ENCODE measurements at places on chromosomes 3 and 15.

DNA sequence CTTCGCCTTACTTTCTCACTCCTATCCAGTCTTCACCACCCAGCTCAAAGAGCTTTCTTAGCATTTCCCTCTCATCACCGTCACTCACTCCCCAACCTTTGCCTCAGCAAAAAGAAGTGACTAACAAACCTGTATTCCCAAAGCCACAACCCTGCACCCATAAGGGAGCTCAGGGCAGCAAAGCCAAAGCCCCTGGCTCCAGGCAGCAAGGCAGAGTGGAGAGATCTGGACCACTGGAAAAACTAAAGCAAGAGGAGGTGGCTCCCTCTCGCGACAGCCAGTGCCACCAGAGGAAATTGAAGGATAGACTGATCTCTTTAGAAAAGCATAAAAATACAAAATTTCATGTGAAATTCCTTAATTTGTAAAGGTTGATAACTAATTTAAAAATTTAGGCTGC lies 25.1 kb upstream of the CDCP1 start:
- no peak for DNase-seq

DNA sequence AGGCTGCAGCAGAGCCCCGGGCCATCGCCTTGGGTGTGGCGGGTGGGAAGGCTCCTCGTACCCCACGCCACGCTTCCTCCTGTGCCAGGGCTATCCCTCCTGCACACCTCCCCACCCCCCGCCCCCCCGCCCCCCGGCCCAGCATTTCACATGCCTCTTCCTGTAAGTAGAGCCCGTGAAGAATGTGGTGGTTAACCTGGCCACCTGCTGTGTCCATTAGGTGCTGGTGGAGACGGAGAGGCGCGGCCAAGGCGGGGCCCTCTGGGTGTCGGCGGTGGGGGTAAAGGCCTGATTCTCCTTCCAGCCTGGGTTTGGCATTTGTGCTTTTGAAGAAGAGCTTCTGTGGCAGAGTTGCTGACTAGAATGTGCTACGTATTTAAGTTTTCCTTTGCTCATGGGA lies 127.8 kb downstream of the CHDH start:
- DNase-seq: no peak

- DNase-seq: no peak
Observed at GRCh38 chr3:64141476-64141875, 83.8 kb downstream of the PRICKLE2 start.

DNA sequence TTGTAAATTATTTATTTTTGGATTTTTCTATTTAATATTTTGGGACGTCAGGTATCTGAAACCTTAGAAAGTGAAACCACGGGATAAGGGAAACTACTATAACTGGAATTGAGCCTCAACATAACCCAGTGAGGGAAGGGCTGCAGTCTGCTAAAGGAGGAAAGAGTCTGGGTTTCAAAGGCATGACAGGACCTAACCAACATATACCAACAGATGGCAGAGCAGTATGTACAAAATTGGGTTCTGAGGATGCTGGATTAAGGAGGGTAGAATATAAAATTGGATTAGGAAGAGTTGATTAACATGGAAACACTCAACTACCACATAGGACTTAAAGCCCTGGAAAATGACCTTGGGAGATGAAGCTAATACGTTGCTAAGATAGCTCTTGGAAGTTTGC lies 603.5 kb downstream of the MECOM start:
- no peak for DNase-seq

DNA sequence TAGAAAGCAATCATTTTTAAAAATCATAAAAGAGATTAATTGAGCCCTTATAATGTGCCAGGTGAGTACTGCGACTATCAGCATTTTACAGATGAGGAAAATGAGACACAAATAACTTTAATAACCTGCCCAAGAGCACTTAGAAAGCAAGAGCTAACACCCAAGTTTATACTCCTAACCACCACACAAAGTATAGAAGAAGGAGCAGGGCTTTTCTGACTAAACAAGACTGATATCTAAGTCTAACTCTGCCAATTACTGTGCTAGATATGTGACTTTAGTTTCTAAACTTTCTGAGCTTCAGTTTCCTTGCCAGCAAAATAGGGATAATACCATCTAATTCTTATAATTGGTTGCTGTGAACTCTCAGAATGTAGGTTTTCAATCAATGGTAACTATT lies 47.7 kb downstream of the TNIK start:
- no peak for DNase-seq

DNA sequence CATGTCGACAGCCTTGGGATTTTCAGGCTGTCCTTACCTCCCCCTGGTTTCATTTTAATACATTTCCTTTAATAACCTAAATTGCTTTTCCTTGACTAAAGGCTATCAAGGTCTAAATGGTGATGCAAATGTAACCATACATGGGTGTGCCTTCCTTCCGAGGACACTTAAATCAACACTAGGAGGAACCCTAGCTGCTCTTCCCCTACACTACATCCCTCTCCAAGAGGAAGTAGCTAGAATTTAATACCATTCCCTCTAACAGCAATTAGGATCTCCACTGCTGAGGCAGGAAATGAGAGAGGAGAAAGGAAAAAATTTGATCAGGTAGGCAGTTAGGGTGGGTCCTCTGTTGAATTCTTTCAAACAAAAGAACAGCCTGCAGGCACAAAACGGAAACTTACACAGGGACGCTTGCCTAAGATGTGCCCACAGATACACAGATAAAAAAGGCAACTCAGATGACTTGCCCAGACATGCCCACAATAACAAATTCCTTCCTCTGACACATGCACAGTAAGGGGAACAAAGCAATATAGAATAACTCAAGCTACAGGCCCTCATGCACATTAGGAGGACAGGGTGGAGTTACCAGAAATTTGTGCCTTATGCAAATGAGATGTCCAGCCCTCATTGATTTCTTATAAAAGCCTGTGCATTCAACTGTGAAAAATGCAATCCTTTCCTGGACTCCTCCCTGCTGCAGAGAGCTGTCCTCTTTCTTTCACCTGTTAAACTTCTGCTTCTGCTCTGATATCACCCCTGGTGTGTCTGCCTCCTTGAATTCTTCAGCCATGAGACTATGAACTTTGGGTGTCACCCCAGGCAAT lies 1024.4 kb upstream of the CADM2 start:
- no peak for DNase-seq

DNA sequence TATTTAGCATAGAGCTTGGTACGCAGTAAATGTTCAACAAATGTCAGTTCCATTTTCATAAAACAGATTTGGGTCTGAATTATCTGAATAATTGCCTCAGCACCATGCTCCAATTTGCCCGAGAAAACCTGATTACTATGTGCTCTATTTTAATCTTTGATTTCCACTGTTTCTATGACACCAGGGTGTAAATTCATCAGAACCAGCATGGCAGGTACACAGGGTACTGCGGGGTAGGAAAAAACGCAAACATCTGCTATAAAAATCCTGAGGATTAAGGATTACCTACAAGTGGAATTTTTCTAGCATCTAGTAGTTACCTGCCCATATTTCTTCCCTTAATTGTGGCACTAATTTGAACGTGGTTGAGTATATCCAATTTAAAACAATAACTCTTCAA lies 70.3 kb downstream of the RAD18 start:
- no peak for DNase-seq

DNA sequence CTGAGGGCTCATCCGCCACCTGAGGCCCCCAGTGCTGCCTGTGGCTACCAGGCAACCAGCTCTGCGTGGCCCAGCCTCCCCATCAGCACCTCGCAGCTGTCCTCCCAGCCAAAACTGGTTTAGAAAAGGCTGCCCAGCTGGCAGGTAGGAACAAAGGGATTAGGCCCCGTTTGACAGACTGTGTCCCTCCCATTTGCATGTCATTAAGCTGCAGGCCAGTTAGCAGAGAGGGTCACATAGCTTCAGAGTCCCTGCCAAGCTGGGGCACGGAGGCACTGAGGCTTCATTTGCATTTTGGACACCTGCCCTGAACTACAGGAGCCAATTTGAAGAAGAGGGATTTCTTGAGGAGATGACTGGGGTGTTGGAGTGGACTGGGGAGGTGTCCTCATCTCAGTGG lies 177.9 kb downstream of the TLE3 start:
- DNase-seq: no peak

GRCh38 chr15:58065445-58066041 lies at the start of gene ALDH1A2:
Gene ALDH1A2 (minus strand): TSS chr15:58065711. CDS start chr15:58065650, 61 bp downstream.
- no peak for DNase-seq

- DNase-seq: no peak
Observed at GRCh38 chr3:48026951-48027908, 11.0 kb upstream of the MAP4 start.

DNA sequence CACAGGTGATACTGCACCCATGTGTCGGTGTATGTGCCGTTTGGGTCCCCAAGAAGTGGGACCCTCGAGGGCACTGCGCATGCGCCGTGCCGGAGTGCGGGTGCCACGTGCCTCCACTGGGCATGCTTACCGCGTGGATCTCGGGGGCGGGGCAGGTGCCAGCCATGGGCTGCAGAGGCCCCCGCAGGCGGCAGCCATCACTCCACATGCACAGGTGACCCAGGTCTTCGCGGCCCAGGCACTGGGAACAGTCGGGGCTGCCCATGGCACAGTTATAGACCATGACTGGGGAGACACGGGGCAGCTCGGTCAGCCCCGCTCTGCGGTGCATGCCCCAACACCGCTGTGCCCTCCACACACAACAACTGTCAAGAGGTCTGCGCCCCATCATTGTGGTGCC lies 31.2 kb downstream of the H1-8 start:
- DNase-seq: no peak

- DNase-seq: no peak
Observed at GRCh38 chr15:51732646-51733045, 4.8 kb downstream of the LYSMD2 start.

DNA sequence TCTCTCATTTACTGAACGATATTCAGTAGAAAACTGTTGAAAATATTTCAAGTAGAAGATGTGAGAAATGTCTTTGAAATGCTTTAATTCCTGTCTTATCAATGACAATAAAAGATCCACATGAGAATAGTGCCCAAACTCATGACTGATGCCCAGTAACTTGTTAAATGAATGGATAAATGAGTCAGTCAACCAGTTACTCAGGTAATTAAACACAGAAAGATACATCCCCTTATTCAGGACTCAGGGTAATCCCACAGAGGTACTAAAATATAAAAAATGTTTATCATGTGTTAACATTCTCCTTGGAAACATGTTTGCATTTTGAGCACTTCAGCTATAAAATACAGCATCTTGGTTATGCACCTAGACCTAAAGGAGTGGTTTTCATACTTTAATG lies 169.5 kb downstream of the MBNL1 start:
- DNase-seq: no peak

GRCh38 chr15:33182278-33182905 lies 12.1 kb downstream of the FMN1 start:
- no peak for DNase-seq

GRCh38 chr3:19543212-19543841 lies 390.7 kb downstream of the EFHB start:
- peak; percentile 20 for DNase-seq

DNA sequence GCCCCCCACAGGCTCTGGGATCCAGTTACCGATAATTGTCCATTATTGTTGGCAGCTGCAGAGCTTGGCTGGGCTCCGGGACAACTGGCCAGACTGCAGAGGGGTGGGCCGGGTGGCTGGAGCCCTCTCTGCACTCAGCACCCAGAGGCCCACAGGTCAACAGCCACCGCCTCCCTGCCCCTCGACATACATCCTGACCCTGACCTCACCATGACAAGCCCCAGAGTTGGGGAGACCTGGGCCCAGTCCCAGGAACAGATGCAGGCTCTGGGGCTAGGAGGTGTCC lies 22.4 kb downstream of the PTH1R start:
- no peak for DNase-seq

DNA sequence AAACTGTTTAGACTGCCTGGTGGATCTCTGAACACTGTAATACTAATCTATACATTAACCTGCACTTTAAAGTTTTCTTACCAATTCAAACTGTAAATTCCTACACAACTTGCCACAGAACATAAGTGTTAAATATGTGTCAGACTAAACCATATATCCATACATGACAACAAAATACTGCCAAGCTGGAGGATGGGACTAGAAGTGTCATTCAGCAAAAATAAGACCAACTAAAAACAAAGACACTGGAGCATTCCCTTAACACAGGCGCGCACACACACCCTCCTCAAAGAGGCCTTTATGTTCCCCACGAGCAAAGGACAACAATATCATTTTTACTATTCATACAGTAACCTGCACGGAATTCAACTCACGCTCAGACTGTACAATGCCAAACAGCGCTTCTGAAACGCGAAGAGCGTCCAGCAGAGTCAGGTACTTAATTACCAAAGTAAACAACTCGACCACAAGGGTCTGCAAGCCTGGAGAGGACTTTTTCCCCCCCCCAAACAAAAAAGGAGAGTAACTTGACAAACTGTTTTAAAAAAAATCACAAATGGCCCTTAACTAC lies 1.1 kb downstream of the DCUN1D1 start:
- no peak for DNase-seq

DNA sequence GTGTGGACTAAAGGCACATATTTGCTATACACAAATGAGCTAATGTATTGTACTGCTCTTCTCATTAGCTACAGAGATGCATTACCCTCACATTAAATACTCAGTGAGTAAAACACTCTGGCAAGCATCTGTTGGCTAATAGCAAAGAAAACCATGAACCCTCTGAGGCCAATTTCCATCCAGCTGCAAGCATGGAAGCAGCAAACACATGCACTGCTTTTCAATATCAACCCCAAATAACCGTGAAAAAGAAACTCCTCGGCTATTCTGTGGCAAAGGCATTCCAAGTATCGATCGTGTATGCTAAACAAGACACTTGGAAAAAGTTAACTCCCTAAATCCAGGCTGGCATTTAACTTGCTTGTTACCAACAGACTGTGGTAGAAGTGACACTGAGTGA lies 67.0 kb downstream of the PEAK1 start:
- DNase-seq: no peak

- DNase-seq: no peak
Observed at GRCh38 chr3:103025880-103026279, 591.1 kb downstream of the ZPLD1 start.

- no peak for DNase-seq
Observed at GRCh38 chr3:57283334-57283733, 9.2 kb downstream of the ASB14 start.

- no peak for DNase-seq
Observed at GRCh38 chr3:161822291-161822690, 325.7 kb downstream of the OTOL1 start.

GRCh38 chr3:129230311-129231019 lies 18.9 kb upstream of the COPG1 start:
- no peak for DNase-seq

GRCh38 chr3:22582266-22582665 lies 620.9 kb upstream of the UBE2E2 start:
- DNase-seq: no peak

DNA sequence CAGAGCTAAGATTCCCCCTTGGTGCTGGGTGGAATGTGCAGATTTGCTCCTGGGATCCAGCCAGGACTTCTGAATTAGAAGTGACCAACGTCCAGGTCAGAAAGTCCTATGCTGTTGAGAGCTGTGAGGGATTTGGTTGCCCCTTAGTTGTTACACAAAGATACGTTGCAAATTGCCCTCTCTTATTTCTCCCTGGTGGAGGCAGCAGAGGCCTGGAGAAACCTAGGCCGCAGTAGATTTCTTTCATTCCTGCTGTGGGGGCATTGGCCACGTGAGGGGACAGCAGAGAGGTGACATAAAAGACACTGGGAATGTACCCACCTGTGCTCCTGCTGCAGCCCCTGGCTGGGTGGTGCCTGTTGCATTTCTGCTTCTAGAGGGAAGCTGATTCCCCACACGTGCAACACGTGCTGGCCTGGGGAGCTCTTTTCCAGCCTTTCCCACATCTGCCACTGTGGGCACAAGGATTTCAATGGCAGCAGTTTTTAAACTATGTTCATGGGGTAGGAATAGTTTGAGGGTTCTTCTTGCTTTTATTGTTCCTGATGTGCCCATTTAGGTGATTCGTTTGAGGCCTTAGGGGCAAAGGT lies 65.7 kb downstream of the SYNM start:
- peak; percentile 31 for DNase-seq

GRCh38 chr3:109897734-109898133 lies 560.4 kb upstream of the DPPA4 start:
- DNase-seq: no peak
